Activated naive CD8-positive, alpha-beta T cell treated with anti-CD3 and anti-CD28 coated beads, Interleukin-2, amount 10 ng/mL, durations not matched to agents 7 days and 5 days (primary cell): ENCODE measurements at places on chromosomes 2 and 18. TPM values are rescaled to one million over a fixed set of nuclear protein-coding genes. Genes with fewer than 3 reads are reported as not detected.

The FAM228A gene
- total RNA-seq = not detected

The HOXD3 gene
- total RNA-seq = not detected

GRCh38 chr2:19989342-19989666, 601 bp downstream of the WDR35 start:
- no peak for DNase-seq

DNA sequence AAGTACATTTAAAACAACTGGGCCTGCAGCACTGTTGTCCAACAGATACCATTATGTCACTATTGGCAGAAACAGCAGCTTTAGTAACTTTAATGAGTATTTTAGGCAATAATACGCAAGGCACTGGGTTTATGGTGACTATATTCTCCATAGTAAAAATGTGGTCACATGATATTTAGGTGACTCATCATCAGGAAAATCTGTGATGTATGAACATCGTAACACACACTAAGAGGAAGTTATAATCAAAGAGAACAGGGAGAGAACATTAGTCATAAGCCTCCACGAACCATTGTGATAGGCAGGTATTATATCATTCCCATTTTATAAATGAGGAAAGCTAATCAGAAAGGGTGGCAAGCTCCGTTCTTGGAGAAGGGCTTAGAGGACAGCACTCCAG, 36.9 kb downstream of the RAPH1 start:
- no peak for DNase-seq

- no peak for DNase-seq
Measured at GRCh38 chr18:31657823-31658669, 26.3 kb downstream of the B4GALT6 start.

GRCh38 chr2:157349949-157350515, 24.4 kb upstream of the ERMN start:
- DNase-seq = no peak

GRCh38 chr18:73717570-73717969, 430.1 kb downstream of the FBXO15 start:
- DNase-seq = no peak

DNA sequence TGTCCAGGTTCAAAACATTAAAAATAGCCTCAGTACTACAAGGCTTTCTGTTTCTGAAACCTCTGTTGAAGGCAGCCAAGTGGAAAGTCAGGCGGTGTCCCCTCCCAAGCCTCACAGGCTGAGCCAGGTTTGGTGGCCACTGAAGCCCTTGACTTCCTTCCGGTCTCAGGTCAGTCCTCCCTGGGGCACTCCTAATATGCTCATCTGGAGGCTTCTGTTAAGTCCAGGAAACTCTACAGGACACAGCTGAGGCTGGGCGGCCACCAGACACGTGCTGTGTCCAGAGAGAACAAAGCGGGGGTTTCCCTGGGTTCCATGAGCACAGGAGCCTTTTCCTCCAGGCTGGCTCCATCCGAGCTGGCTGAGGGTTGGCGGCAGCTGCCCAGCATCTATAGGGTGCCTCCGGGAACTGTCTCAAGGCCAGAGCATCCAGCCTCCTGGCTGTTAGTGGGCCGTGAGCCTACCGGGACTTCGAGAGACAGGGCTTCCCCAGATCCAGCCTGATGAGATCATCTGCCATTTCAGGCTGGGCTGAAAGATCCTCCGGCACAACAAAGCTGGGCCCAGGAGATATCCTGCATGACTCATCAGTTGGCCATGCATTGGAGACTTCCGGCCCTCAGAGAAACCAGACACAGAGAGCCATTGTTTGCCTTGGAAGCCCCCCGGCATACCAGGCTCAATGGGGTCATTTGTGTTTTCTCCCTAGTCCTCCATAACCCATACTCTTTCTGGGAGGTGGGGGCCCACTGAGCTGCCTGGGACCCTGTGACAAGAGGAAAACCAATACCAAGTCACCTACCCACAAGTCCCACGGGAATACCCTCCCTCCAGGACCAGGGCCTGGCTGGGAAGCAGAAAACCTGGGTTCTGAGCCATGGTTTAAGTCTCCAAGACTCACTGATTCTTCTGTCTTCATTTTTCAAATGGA, 71.7 kb downstream of the HS1BP3 start:
- DNase-seq = no peak
